Stimulated activated CD4-positive, alpha-beta T cell treated with anti-CD3 and anti-CD28 coated beads, Interleukin-1b, Interleukin-23, amount 100 ng/mL, for 1 hour (primary cell): ENCODE measurements at places on chromosomes 4 and X.

DNA sequence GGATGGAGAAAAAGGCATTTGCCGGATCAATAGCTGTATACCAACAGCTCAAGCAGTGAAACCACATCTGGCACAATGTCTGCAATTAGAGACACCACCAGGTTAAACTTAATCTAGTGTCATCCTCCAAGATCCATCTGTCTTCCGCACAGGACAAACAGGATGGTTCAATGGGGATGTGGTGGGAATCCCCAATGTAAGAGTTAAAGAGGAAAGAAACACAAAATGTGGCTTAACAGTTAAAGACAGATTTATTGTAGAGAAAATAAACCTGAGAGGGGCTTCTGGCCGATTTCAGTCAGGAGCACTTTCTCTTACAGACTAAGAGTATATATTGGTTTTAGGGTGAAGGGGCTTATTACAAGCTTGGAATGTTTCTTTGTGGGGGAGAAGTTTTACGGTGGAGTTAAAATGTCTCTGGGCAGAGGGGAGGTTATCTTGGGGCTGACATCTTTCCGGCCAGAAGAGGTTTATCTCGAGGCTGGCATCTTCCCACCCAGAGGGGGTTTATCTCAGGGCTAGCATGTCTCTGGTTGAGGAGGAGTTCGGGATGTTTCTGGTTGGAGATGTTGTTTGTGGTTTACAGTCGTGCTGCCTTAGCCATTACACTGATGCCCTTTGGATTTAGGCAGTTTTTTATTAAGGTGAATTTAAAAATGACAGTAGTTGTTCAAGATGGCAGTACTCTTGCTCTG lies 61.7 kb downstream of the KANTR start:
- no peak for DNase-seq

DNA sequence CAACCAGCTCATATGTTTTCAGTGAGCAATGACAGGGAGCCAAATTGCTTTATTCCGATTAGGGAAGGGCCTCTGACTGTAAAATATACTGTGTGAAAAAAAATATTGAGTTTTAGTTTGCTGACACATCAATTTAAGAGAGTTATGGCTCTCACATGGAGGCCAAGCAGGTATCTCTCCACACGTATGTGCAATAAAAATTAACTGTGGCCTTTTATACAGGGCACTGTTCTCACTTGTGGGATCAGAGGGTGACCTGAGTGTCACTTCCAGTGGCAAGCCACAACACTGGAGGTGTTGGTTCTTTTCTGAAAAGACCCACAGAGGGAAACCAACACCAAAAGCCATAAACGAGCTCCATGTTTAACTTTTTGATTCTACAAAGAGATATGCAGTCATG lies 462.8 kb downstream of the MID1IP1 start:
- no peak for DNase-seq

DNA sequence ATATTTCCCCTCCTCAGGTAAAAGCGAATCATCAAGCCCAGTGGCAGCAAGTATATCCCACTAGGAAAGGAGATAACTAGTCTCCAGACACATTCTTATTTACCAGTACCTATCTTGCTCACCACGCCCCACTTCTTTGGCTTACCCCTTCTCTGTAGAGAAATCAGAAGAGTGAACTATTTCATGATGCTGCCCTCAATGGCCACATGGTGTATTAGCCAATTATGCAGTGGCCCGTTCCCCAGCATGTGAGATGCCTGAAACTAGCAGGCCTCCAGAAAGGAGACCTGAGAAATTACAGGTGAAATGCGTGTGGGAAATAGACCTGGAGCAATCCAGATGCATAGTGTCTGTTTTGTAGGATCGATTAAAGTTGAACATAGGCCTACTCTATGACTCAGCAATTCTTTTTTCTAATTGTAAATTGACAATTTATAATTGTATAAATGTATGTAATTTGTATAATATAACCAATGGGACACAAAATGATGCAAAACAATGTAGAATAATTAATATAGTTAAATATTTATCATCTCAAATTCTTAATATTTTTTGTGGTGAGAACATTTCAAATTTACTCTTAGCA lies 87.3 kb downstream of the CXCL13 start:
- no peak for DNase-seq

DNA sequence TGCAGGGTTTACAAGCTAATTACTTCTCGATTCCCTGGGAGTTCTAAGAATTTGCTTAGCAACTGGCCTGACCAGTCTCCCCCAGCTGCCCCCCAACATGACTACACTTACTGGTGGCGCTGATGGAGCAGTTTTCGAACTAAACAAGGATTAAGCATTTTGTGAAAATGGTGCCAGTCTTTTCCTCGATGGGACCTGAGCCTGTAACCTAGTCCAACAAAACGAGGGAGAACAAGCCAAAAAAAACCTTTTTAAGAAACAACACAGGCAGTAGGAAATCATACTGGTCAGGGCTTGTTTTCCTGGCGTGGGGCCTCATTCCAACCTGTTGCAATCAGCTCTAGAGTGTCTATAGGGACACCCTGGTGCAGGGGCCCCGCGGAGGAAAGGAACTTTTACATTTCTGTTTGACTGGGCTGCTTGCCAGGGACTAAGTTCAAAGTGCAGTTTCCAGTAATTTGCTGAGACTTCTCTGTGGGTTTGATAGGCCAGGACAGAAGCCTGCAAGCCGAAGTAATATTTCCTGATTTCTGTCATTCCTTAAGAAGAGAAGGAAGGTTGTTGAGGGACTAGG lies 158.7 kb downstream of the SPRY1 start:
- no peak for DNase-seq

- no peak for DNase-seq
Measured at GRCh38 chr4:113768952-113769351, 7.4 kb upstream of the CAMK2D start.

DNA sequence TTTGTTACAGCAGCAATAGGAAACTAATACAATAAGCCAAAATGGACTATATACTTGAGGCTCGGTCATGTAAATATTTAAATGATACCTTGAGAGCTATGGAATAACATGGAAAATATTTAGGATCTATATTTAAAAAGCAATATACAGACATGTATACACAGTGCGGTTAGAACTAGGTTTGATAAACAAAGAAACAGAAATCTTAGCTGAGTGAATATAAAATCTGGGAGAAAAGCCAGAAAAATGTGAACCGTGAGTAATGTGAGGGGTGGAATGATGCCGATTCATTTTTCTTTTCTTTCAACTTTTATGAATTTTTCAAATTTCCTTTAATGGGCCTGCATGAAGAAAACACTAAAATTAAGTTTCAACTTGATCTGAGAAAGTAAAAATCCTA lies 104.1 kb downstream of the ATXN3L start:
- DNase-seq: no peak

DNA sequence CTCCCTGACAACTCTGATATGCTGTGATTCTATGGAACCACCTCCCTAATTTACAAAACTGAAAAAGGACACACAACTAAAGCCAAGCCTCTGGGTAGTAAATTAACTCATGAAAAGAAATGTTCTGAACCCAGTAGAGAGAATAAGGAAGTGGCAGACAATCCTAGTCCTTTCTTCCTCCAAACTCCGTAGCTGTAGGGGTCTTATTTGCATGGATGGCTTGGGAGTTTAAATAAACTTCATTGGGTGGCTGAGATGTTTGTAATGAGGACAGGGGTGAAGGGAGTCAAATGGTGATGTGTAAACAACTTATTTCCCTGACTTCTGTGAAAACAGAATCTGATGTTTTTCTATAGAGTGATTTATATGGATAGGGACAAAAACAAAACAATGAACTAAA lies 59.3 kb downstream of the GPC3 start:
- no peak for DNase-seq

DNA sequence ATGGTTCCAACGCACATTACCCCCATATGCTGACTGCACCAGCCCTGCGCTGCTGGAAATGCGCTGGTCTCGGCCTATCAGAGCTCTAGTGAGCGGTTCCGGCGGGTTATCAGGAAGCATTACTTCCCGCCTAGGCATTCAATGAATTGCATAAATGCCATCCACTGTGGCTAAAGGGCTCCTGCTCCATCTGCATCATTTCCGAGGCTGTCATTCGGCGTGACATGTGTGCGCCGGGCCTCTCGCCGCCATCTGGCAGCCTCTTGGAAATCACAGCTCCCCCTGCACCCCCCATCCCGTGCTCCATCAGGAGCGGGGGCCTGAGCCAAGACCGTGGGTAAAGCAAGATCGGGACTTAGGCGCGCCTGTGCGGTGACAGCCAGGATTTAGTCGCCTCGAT lies 64.4 kb downstream of the SEPSECS start:
- DNase-seq: no peak

- no peak for DNase-seq
Measured at GRCh38 chrX:118153270-118153669, 36.7 kb upstream of the KLHL13 start.

- DNase-seq: peak; percentile 57
Measured at GRCh38 chr4:10461091-10461849, 4.0 kb upstream of the ZNF518B start.

- no peak for DNase-seq
Measured at GRCh38 chr4:62771983-62772557, 1571.9 kb downstream of the ADGRL3 start.

GRCh38 chrX:115988825-115989224 lies 181.7 kb upstream of the AGTR2 start:
- DNase-seq: no peak

DNA sequence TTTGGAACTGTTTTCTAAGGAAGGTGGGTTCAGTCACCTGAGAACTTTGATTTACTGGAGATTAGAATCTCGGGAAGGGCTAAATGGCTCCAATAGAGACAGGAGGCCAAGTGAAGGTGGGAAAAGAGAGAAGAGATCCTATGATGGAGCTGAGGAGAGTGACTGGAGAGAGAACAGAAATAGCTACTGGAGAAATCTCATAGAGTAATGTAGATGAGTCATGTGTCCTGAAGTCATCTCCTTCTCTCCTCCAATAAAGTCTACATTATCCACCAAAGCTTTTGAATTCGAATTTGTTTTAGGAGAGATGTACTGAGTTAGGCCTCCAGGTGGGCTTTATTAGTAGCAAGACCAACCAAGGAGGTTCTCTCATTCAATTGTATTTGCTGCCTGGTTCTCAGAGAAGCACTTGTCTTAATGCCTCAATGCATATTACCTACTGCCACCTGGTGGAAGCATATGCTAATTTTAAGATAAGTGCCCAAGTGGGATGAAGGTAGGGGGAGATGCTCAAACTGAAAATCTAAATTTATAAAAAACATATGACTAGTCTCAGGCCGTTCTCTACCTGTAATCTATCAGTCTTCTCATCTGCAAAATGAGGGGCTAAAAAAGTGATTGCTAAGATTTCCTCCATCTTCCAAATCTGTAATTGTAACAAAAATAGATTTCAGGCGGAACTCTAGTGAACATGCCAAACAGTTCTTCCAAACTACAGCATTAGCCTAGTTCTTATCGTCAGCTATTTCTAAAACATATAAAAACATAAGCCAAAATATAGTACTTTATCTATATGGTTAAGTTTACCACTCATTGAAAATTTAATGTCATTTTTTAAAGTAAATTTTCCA lies 24.4 kb downstream of the TXK start:
- no peak for DNase-seq

DNA sequence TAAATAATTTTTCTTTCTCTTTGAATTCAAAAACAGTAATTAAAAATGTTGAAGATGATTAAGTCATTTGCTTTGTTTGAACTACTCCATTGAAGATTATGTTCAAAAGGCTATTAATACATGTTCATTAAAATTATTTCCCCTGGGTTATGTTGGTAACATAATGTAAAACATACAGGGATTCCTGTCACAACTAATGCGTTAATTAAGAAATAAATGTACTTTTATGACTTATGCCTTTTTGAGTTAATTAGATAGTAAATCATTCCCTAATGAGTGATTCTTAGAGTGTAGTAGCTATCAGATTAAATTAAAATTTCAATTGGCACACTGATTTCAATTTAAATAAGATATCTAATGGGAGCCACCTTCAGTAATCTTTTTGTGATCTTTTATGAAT lies 549.1 kb downstream of the ANKRD50 start:
- DNase-seq: no peak

GRCh38 chrX:46791927-46792809 lies 33.2 kb upstream of the SLC9A7 start:
- no peak for DNase-seq

GRCh38 chr4:181611033-181611711 lies 632.0 kb upstream of the TENM3 start:
- DNase-seq: no peak

DNA sequence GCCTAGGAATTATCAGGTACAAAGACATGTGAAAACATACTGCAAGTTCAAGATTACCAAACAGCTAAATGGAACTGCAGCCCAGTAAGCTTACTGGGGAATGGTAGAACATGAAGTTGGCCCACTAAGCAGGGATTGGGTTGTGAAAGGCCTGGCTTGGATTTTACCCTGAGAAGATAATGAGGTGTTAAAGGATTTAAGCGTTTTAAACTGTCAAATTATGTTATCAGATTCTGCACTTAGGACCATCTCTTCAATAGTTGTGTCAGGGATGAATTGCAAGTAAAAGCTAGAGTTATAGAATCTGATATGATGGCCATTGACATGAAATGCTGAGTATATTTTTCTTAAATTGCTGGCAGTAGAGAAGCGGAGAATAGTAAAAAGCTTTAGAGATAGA lies 225.7 kb downstream of the GRID2 start:
- no peak for DNase-seq

- DNase-seq: no peak
Measured at GRCh38 chr4:7388627-7389026, 46.1 kb downstream of the PSAPL1 start.

GRCh38 chrX:146887020-146887419 lies 72.5 kb upstream of the CXorf51A start:
- DNase-seq: no peak

DNA sequence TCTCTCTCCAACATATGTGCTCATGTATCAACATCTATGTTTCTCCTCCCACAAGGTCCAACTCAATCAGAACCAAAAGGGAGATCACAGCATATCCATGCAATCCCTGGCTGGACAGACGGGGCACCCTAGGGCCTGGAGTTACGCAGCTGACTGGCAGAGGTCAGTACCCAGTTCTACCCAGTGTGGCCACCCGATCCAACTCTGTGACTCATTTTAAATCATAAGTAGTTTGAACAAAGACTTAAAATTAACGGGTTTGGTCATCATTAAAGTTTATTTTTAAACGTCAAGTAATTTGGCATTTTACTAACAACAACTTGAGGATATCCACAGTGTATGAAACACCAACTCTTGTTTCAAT lies 59.5 kb downstream of the APBB2 start:
- no peak for DNase-seq
